Activated T-helper 1 cell treated with Interleukin-2 at 50 U/mL for 16 hours (primary cell): ENCODE measurements at places on chromosomes 1 and 21.

DNA sequence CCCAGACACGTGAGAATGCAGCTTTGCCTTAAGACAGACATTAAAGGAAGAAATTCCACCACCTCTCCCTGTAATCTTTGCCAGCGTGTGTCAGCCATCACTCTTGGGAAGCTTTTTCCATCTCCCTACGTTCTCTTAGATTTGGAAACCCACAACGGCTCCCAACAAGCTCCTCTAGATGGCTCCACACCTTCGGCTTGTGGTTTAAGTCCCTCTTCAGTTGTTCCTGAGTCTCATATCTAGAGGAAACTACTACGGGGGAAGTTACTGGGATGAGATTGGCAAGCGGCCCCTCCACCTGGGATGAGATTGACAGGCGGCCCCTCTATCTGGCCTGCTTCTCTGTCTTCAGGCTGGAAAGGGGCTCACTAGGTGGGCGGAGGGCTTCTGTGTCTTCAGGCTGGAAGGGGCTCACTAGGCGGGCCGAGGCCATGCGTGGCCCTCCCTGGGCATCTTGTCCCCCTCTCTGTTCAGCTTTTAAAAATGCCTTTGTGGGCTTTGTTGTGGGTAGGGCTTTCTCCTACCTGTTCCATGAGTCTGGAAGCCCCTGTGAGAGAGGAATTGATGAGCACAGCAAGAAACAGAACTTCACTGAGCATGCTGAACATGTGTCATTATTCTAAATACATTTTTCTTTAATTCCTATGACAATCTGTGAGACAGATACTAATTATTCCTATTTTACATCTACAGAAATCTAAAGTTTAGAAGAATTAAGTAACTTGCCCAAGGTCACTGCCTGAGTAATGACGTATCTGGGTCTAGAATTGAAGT is 670.5 kb downstream of the KIF26B start:
- no peak for DNase-seq

DNA sequence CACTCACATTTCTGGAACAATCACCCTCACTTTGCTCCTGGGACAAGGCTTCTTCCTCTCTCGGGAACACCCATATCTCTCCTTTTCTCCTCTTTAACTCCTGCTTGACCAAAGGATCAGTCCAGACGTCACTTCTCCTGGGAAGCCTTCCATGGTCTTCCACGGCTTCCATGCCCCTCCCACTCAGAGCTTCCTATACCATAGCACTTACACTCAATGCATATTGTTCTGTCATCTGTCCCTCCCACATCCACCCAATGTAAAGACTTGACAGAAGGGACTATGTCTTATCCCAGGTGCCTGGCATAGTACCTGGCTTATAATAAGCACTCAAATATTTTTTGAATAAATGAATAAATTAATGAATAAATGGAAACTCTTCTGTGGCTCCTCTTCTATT is 28.2 kb downstream of the CD34 start:
- DNase-seq = no peak

GRCh38 chr21:42338729-42339715 is 11.8 kb downstream of the TFF2 start:
- no peak for DNase-seq

- no peak for DNase-seq
These were observed 33.3 kb downstream of the HMGB4 start for GRCh38 chr1:33897092-33897725.

GRCh38 chr1:162215902-162216301 is 146.4 kb downstream of the NOS1AP start:
- no peak for DNase-seq

GRCh38 chr1:94043738-94044289 is 77.1 kb downstream of the ABCA4 start:
- DNase-seq = no peak

DNA sequence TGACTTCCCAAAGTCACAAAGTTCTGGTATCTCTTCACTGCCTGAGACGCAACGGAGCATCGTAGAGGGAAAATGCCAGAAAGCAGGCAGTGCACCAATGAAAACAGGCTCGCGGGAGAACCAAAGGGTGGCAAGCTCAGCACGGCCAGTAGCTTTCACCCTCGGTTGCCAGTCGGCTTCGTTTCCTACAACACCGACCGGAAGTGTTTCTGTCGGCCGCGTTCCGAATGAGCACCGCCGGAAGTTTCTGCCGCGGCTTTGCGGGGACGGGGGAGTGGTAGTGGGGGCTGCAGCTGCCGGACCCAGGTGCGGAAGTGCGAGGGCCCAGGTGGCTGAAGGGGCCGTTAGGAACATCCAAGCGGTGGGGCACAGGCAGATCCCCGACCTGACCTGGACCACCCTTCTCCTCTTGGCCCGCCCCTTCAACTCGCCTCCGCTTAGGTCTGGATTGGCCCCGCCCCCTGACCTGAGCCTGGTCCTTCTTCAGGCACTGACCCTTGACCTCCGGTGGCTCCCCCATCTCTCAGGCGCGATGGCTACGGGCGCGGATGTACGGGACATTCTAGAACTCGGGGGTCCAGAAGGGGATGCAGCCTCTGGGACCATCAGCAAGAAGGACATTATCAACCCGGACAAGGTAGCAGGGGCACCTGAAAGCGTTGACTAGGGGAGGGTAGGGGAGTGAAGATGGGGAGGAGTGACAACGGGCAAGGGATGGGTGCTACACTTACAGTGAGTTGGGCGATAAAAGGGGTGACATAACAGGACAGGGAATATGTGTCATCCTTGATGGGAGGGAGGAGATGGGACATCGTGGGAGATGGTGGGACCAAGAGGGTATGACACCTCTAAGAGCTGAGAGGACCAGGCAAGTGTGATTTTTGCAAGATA is at the start of gene DMAP1:
DMAP1 (plus strand) TSS at position 250 of the 891 bp plus-strand sequence; CDS start at position 533, 283 bp downstream.
- peak; percentile 77 for DNase-seq

GRCh38 chr1:239386453-239387303 is at the start of gene CHRM3:
TSS of gene CHRM3 (plus strand) at chr1:239386568. CDS start at chr1:239907452, 520,884 bp downstream.
- no peak for DNase-seq

- no peak for DNase-seq
These were observed 183.7 kb upstream of the FAM78B start for GRCh38 chr1:166350490-166350889.

GRCh38 chr1:184753608-184754475 is 816 bp downstream of the EDEM3 start:
- DNase-seq = peak; percentile 19

DNA sequence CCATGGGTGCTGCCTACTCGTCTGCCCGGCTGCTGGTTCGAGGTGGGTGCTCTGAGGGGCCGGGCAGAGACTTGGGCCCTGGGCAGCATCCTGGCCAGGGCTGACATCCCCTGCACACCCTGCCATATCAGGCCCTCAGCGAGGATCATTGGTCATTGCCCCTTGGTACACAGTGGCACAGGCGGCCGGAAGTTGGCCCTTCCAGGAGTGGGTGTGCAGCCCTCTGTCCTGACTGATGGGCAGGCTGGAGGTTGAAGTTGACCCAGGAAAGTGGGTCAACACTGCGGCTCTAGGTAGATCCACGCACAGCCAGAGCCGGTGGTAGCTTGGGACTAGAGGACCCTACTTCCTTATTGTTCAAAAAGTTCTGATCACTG is 72.9 kb downstream of the TRIM11 start:
- no peak for DNase-seq

DNA sequence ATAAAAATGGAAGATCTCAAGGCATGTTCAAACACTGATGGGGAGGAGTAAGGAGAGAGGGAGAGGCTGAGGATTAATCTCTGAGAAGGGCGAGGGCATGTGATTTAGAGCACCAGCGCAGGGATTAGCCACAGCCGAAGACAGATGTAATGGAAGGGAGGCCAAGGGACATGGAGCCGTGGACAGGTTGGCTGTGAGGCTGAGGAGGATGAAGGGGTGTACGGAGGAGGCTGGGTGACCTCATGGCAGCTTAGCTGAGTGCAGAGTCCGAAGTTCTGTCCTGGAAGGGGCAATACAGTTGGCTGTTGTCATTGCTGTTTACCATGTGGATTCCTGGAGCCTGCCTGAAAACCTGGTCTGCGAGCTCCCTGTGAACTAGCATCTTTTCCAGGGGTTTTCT is 342.8 kb downstream of the RPS6KC1 start:
- no peak for DNase-seq

GRCh38 chr1:101309334-101310311 is 72.8 kb downstream of the S1PR1 start:
- DNase-seq = peak; percentile 56

- no peak for DNase-seq
These were observed 520.5 kb downstream of the SMYD3 start for GRCh38 chr1:245986404-245987218.

- DNase-seq = no peak
These were observed 19.1 kb downstream of the TMEM51 start for GRCh38 chr1:15172405-15173259.

- DNase-seq = no peak
These were observed 80.0 kb downstream of the VWA5B1 start for GRCh38 chr1:20370698-20371097.

GRCh38 chr1:174058624-174059023 is 36.5 kb upstream of the RC3H1 start:
- DNase-seq = no peak

GRCh38 chr1:179295164-179295755 is 1.7 kb downstream of the SOAT1 start:
- DNase-seq = no peak

DNA sequence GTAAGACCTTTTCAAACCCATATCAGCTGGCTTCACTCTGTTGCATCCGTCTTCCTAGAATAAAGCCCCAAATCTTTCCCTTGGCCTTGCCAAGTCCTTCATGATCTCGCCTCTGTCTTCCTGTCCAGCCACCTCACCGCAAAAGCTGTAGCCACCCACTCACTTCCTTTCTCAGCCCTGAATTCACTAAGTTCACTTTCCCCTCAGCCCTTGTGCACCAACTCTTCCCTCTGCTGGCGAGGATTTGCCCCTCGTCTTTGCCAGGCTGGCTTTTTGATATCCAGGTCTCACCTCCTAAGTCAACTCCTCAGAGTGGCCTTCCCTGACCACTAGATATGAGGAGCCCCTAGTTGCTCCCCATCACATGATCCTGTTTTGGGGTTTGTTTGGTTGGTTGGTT is 3.9 kb upstream of the COL16A1 start:
- no peak for DNase-seq

DNA sequence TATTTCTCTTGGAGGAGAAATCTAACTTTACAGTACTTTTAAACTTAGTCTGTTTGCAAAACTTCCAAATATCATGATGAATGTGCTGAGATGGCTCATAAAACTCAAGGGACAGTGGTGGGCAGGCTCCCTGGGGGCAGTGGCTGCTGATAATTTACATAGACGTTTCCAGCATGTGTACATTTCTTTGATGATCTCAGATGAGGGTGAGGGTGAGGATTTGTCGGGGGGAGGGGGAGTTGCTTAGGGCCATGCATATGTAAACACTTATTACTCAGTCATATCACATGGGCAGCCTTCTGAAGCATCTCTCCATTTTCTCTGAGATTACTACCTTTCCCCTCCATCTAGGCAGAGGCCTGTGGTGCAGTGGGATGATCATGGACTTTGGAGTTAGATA is 152.9 kb upstream of the HMGB4 start:
- DNase-seq = no peak

DNA sequence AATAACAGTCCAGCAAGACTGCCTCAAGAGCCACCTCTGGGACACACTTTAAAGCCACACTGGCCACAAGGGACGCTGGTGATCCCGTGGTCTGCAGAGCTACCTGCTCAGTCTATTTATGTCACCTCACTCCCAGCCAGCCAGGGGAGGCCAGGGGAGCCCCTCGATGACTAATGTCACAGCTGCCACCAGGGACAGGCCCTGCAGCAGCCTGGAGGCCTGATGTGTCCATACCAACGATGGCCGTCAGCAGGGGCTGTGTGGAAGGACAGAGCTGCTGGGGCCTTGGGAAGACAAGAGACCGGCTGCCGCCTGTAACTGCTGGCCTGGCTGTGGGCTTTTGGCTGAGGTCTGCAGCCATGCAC is 71.0 kb downstream of the SIK1 start:
- no peak for DNase-seq

DNA sequence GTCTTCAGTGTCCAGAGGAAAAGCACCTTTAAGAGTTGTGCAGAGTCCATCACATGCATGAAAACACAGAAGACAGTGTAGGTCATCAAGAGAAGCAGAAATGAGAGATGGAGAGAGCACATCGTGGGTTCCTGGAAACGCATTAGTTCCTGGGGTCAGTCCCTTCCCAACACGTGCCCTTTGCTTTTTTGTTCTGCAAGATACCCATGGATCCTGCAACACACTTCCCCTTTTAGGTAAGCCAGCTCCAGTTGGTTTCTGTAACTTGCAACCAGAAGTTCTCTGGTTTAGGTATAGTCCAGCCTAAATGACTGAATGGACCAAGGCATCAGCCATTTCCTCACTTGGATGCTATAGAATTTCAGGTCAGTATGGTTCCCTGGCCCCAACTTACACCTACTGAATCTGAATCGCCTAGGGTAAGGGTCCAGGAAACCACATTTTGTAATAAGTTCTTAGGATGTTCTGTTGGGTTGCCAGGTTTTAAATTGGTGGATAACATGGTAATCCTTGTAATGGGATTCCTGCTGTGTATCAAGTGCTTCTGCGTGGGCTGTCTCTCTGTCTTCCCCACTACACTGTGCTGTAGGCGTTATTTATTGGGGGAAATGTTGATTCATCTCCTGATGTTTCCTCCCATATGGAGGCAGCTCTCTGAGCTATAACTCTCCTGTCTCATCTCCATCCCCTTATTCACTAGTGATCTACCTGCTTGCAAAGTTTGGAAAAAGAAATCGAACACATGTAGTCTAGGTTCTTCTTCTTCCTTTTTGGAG is 230.6 kb downstream of the TNR start:
- no peak for DNase-seq

GRCh38 chr1:225191199-225191753 is 236.6 kb downstream of the LBR start:
- DNase-seq = no peak

GRCh38 chr1:184953600-184954219 is 20.6 kb downstream of the NIBAN1 start:
- DNase-seq = no peak

DNA sequence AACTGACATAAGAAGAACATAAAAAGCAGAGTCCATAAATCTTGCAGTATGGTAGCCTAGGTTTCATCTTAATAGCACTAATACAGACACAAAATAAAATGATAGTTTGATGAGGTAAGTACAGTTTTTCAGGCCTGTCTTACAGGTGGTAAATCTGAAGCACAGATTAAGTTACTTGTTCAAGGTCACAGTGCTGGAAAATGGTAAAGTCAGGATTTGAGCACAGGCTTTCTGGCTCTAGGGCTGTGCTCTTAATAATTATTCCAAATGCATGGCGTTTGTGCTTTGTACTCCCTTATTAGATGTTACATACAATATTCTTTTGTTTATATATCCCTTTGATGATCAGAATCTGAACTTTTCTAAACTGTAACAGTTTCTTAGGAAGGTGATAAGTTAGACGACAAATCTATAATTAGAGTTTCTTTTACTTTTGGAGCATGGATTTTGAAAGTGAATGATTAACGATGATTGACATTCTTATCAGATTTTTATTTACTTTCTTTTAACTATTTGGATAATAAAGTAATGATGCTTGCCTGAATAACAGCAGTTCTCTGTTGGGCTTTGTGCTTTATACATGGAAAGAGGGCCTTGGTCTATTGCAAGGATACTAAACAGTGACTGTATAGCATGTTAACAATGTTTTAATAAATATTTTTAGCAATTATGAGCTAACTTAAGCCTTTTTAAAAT is 101.5 kb upstream of the CACYBP start:
- no peak for DNase-seq
